ENCODE measurements at places on chromosomes 11 and 22.

DNA sequence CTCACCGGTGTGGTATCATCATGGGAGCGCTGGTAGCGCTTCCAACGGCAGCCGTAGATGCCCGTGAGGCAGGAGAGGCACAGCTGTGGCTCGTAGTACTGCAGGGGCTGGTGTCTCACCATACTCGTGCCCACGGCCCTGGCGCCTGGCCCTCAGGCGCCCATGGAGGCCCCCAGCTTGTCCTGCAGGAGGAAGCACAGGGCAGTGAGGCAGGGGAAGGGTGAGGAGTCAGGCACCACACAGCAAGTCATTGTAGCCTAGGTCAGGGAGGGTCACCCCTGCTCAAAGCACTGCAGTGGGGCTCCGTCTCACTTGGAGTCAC is 44.6 kb upstream of the KLHL35 start:
- no peak for ATAC-seq

- ATAC-seq: no peak
Observed at GRCh38 chr22:35839841-35840301, 122.2 kb downstream of the APOL5 start.

- ATAC-seq: no peak
Observed at GRCh38 chr11:61347916-61348461, 13.7 kb downstream of the CYB561A3 start.

DNA sequence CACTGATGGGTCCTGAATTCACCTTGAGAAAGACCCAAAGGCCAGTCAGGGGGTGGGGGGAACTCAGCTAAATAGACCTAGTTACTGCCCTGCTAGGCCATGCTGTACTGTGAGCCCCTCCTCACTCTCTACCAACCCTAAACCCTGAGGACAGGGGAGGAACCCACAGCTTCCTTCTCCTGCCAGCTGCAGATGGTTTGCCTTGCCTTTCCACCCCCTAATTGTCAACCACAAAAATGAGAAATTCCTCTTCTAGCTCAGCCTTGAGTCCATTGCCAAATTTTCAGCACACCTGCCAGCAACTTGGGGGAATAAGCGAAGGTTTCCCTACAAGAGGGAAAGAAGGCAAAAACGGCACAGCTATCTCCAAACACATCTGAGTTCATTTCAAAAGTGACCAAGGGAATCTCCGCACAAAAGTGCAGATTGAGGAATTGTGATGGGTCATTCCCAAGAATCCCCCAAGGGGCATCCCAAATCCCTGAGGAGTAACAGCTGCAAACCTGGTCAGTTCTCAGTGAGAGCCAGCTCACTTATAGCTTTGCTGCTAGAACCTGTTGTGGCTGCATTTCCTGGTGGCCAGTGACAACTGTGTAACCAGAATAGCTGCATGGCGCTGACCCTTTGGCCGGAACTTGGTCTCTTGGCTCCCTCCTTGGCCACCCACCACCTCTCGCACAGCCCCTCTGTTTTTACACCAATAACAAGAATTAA is 2.4 kb upstream of the TTC36 start:
- ATAC-seq: no peak

GRCh38 chr11:129115652-129116586 is 76.2 kb downstream of the ARHGAP32 start:
- ATAC-seq: no peak

- no peak for ATAC-seq
Observed at GRCh38 chr11:130478204-130478701, 29.8 kb downstream of the ADAMTS15 start.

DNA sequence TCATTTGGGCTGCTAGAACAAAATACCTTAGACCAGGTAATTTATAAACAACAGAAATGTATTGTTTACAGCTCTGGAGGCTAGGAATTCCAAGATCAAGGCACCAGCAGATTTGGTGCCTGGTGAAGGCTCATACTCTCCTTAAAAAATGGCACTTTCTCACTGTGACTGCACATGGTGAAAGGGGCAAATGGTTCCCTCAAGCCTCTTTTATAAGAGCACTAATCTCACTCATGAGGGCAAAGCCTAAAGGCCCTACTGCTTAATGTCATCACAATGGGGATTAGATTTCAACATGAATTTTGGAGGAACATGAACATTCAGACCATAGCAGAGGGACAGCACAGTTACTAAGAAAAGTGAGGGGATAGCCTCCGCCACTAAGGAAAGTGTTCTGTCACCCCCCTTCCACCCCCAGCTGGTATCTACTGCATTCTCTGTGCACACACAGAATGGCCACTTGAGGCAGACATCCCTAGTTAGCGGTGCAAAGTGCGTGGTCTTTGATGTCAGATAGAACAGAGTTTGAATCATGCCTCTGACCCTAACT is 47.2 kb upstream of the CEP295 start:
- ATAC-seq: no peak

DNA sequence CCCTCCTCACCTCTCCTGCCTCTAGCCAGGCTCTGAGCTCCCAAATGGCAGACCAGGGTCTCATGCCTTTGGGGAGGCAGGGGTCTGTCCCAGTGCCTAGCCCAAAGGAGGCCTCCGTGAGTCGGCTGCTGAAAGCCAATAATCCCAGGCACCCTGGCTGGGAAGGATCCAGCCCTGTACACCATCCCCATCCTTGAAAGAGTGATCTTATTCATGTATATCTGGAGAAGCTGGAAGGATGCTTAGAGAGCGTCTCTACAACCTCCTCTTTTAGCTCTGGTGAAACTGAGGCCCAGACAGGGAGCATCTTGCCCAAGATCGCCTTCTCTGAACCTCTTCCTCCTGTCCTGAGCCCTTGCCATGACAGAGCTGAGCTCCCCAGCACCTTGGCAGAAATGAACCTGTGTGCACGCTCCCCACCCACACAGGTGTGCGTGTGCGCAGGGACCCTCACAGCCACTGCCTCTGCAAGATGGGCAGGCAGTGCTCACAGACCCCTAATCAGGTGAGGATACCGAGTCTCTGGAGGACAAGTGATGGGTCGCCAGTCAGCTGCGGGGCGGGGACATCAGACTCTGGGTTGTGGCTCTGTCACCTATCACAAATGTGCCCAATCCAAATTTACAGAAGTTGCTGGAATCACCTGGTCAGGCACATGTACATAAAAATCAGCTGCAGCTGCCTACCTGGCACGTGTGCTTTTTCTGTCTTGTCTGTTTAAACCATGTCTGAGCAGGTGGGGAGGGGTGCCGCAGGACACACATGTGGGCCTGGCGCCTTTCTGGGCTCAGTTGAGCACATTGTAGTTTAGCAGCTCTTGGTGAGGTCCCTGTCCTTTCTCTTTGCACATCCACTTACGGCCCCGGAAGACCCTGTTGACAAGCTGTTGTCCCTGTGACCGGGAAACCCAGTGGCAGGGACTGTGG is 49.3 kb upstream of the WNT7B start:
- no peak for ATAC-seq

DNA sequence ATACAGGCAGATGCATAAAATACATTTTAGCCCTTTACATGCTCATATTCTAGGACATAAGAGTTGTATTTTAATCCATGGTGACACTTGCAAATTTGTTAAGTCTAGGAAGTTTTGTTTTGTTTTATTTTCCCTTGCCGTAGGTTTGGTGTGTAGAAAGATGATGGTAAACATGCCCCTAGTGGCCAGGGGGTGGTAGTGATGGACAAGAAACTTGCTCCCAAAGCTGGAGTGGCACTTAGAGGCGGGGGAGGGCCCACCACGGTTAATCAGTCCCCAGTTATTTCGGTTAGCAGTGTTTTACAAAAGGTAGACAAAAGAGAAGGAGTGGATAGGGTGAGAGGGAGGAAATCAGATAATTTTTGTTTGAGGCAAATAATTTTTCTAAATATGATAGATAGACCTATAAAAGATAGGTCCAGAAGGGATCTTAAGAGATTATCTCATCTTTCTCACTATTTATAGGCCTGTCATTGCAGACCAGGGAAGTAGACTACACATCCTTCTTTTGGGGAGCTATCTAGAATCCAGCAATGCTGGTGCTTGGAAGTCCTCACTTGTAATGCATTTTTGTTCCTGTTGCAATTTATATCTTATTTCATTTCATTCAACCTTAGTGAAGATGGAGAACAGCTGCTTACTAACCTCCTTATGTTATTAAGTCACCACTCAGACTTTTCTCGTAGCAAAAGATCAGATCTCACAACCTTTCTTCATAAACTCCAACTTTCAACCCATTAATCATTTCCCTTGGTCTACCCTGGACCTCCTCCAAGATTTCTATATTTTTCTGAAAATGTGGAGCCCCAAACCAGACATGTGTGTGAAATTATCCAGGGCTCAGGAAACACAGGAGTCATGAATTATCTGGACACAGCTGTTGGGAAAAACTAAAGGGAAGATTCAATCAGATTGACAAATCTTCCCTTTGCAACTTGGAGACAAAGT is 5.9 kb upstream of the BDNF start:
- ATAC-seq: no peak

DNA sequence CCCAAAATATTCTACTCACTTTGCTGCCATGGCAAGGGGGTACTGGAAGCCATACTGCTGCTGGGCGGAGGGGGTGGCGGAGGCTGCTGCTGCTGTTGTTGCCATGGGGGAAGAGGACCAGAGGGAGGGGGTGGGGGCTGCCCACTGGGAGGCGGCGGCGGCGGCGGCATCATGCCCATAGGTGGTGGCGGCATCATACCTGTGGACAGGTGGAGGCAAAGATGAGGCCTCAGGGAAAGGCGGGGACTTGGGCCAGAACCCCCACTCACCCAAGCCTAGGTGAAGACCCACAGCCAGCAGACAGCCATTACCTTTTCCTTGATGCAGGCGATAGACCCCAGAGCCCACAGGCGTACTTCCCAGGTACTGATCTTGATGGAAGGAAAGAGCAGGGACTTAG is 7.1 kb upstream of the PYGM start:
- ATAC-seq: no peak

- ATAC-seq: no peak
Observed at GRCh38 chr11:134412203-134413042, at the start of gene B3GAT1. TSS of gene B3GAT1 (minus strand) at chr11:134412242. CDS start at chr11:134387659, 24,583 bp downstream.

DNA sequence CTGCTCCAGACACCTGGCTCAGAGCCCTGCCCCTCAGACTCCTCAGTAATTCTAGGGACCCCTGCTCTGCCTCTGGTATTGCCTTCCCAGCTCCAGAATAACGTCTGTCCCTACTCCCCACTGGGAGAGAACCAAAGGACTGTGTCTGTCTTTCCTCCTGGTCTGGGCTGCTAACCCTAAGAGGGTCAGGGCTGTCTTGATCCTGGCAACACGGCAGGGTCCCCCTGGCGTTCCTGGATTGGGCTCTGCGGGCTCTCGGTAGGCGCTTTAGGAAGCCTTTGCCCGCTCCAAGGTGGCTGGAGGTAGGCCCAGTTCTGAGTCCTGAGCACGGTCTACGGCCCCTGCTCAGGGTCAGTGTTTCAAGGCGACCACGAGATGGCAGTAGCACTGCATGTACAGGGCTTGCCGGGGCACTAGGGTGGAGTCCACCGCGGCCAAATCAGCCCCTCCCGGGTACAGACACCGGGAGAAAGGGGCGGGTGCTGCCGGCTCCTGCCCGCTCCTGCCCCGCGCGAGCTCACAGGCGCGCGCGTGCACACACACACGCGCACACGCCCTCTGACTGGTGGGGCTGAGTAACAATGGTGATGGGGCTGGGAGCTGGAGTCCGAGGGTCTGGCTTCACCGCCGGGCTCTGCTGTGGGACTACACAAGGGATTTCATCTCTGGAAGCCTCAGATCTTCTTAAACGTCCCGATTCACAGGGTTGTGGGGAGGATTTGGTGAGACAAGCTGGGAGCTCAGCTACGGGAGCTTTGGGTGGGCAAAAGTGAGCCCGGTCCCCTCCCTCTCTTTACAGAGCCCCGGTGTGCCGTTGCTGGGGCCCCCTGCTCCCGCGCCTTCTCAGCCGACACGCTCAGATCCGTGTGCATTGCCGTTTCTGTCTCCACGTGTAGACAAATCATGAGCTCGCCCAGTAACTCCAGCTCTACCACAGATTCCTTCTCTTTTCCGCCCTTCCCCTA is 30.1 kb upstream of the HMOX1 start:
- ATAC-seq: peak; percentile 85

GRCh38 chr11:95095858-95096587 is 6.4 kb downstream of the ENDOD1 start:
- ATAC-seq: peak; percentile 95

GRCh38 chr22:38244106-38244505 is 28.7 kb downstream of the TMEM184B start:
- no peak for ATAC-seq

DNA sequence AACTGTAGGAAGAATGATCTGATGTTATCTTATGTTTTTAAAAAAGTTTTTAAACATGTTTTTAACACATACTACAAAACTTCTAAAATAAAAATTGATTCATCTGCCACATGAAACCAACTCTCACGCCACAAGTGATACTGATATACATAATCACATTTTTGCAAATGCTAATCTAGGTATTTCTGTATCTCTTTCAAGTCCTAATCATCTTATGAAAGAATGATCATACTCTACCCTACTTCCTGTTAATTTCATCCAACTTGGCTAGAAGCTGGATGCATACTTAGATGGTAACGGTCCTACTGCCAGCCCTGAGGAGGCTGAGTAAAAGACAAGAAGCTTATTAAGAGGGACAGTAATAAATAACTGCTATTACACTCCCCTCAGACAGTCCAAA is 19.2 kb downstream of the THAP12 start:
- no peak for ATAC-seq

DNA sequence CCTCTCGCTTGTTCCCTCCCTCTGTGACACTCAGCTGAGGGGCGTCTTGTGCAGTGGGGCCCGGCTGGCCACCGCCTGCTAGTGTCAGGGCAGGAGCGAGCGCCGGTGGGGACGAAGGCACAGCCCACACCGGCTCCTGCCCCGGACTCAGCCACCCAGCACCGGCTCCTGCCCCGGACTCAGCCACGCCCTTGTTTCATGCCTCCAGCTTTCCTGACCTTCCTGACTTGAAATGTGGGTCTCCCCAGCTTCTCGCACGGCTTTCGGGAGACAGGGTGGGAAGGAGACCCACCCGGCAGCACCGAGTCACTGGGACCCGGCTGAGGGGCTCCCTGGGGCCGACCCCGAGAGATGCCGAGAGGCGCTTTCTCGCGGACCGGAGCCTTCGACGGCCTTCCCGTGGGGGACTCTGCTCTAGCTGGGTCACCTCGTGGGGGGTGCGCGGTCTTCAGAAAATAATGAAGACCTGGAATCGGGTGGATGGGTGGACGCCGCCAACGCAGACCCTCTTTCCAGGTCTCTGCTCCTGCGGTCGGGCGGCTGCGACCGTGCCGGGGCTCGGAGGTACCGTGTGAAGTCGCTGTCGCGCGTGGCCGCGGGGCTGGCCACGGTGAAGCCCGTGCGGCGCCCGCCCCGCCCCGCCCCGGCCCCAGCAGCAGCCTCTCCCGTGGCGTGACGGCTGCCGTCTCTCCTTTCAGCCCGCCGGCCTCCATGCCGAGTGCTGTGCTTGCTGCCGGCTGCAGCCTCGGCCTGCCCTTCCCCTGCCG is 10.2 kb downstream of the GLB1L2 start:
- ATAC-seq: no peak

GRCh38 chr11:4044976-4045646 is 49.5 kb upstream of the RRM1 start:
- no peak for ATAC-seq

All from stimulated activated memory B cell treated with anti-CD40 and anti-IgM and Interleukin-4, amounts not matched to agents 10 μg/mL and 1 μg/mL and 100 μg/mL, for 72 hours (primary cell).